Bladder microvascular endothelial cell (primary cell): ENCODE measurements at places on chromosomes 4 and X. TPM values are rescaled to one million over a fixed set of nuclear protein-coding genes. Genes with fewer than 3 reads are reported as not detected.

The POU4F2 gene
- total RNA-seq, result not detected in 2 replicates

The P2RY4 gene
- 0.06 TPM in 1 of 2 replicates, not detected in the other for total RNA-seq

The IQCM gene
- total RNA-seq, result not detected in 2 replicates

The TCEAL6 gene
- not detected in 2 replicates for total RNA-seq

The MEPE gene
- not detected in 2 replicates for total RNA-seq

The CFAP47 gene
- not detected in 2 replicates for total RNA-seq

The CT45A3 gene
- total RNA-seq, result not detected in 2 replicates

The RIBC1 gene
- total RNA-seq, result 0.16 and 0.19 TPM in 2 replicates

The PRDX4 gene
- total RNA-seq, result 140 and 190 TPM in 2 replicates

The TMPRSS11F gene
- total RNA-seq, result not detected in 2 replicates

The CDX4 gene
- not detected in 2 replicates for total RNA-seq

The XPNPEP2 gene
- total RNA-seq, result not detected in 2 replicates

The UCHL1 gene
- total RNA-seq, result 56.3 and 167 TPM in 2 replicates

The HTT-AS gene
- not detected in 2 replicates for total RNA-seq

The RTL5 gene
- 0.16 and 1.1 TPM in 2 replicates for total RNA-seq

The SYTL5 gene
- total RNA-seq, result under 0.01 TPM in 1 of 2 replicates, not detected in the other

The SPANXB1 gene
- total RNA-seq, result not detected in 2 replicates

The ITIH6 gene
- total RNA-seq, result not detected in 2 replicates
